ENCODE measurements at places on chromosomes 12 and 14.

GRCh38 chr12:104472748-104473147, 16.0 kb downstream of the CHST11 start:
- DNase-seq = no peak

- DNase-seq = no peak
Observed at GRCh38 chr14:103529383-103530365, 678 bp downstream of the TRMT61A start.

DNA sequence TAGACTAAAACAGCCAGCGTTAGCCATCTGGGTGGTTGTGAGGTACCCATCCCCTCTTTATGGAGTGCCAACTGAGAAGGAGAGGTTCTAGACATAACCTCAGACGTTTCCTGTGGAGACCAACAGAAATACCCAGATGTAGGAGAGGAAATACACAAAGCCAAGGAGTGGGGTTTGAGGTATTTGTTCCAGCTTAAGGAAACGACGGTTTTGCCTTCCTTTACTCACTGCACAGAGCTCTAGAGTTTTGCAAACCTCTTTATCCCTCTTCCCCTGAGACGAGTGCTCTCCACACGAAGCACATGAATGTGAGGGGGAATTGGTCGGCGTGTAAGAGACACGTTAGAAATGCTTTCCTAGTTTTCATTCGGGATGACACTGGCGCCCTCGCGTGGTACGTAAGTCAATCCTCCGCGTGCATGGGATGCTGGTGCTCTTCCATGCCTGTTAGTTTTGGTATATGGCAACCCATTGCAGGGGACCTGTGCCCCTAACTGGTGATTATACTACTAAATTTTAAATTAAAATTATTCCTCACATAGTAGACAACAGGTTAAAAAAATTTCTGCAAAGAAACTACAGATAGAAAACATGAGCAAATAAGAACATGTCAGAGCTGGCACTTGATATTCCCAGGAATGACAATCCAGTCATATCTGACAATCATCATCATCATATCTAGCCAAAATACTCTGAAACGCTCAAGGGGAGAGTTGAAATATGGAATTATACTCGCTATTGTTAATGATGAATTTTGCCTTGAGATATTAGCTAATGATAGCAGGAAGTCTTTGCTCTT, 121.7 kb downstream of the PPM1H start:
- peak; percentile 45 for DNase-seq

DNA sequence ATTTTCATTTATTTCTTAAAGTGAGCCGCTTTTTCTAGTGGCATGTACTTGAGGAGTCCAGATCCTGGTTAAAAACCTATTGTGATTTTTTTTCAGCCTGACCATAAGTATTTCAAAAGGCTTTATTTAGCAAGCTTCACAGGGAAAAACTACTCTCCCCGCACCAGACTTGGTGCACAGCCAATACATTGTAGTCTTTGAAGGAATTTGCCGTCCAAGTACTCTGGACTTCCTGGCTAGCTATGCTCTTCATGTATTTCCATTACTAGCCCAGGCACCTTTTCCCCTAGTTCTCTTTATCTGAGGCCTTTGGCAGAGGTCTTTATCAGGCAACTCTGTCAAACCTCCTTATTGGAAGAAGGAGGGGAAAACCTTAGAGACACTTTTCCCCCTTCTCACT, 234.7 kb downstream of the CCDC91 start:
- DNase-seq = peak; percentile 81

Measured in HT-29 (cell line).